ENCODE measurements at places on chromosomes 12 and 14. TPM values are rescaled to one million over a fixed set of nuclear protein-coding genes. Genes with fewer than 3 reads are reported as not detected.

LMNTD1 gene
- 0.78 TPM for total RNA-seq

TGM1 gene
- 0.77 TPM for total RNA-seq

ABCC9 gene
- 46.5 TPM for total RNA-seq

ZNF268 gene
- total RNA-seq: 13.6 TPM

DNA sequence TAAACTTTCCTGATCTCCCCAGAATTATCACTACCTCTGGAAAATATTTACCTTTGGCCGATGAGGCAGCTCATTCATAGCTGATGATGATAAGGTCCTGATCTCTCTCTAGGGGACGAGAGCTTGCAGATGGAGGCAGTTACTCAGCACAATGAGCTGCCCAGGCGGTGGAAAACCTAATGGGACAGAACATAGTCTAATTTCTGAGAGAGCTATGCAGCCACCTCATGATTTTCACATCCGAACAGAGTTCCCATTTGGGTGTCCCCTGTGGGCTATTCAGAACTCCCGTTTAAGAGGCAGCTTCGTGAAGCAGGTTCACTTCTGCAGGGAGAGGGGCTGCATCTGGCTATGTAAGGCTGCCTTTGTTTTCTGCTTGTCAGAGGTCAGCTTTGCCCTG, 724.6 kb upstream of the TMEM132C start:
- no peak for DNase-seq

DNA sequence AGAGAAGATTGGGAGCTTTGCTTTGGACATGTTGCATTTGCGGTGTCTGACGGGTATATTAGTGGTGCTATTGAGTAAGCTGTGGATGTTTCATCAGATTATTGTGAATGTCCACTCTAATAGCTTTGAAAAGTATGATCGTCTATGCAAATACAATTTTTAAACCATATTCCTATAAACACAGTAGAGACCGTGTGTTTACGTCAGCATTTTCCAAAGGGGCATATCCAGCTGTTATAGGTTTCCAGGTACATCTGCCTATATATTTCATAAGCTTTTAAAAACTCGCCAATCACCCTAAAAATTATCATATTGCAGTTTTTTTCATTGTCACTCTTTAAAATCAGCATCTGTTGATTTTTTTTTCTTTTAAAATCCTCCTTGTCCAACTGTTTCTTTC, 91.7 kb downstream of the NKX2-1 start:
- no peak for DNase-seq

DNA sequence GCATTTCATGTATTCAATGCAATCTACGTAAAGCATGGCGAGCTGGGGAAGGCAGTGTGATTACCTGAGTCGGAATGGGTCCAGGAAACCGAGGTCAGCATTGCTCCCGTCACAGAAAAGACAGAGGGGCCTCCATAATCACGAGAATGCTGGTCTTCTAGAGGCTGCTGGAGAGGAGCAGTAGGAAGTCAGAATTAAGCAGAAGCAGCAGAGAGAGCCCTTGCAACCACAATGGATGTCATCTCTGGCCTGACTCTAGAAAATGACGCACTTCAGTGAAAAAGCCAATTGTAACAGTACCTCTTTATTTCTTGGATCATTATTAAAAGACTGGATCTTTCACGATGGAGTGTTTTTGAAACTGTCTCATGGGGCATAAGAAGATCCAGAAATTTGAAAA, 69.5 kb upstream of the FOXN3 start:
- no peak for DNase-seq

DNA sequence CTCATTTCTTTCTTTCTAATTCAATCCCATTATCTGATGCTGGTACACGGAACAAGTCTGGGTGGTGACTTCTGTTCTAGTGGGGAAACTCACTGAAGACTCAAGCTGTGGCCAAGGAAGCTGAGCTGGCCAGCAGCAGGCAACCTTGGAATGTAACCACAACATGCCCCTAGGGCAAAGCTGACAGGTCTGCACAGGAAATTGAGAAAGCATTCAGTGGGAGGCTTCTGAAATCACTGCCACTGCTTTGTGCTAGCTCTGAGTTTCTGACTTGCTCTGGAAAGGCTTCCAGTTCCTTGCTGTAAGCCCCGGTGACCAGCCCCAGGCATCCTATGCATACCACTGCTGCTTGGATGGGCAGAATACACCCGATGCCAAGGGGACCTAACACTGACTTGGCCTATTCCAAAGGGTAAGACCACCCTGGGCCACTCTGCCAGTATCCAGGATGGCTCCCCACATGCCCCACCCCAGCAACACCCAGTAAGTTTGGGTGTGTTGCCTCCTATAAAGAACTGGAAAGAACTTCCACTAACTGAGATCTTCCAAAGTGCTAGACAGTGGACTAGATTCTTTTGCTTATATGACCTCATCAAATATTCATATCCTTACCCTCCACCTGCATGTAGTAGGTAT, 84.5 kb upstream of the CDKN3 start:
- DNase-seq: peak; percentile 22

DNA sequence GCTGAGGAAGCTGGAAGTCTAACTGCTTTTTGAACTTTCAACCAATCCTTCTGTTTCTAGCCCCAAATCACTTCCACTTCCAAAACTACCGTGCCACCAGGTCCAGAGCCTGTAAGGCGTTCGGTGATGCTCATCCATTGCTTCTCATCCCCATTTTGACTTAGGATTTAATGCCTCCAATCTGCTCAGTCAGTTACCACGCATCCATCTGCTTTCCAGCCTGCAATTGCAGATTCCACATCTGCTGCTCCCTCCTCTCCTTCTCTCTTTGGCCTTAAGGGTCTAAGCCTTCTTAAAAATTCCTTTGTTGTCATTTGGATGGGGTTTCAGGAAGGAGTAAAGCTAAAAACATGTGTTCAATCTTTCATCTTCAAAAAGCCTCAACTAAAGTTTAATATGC, 74.7 kb downstream of the TUNAR start:
- no peak for DNase-seq

GRCh38 chr12:132675757-132676432, 11.2 kb downstream of the POLE start:
- no peak for DNase-seq

DNA sequence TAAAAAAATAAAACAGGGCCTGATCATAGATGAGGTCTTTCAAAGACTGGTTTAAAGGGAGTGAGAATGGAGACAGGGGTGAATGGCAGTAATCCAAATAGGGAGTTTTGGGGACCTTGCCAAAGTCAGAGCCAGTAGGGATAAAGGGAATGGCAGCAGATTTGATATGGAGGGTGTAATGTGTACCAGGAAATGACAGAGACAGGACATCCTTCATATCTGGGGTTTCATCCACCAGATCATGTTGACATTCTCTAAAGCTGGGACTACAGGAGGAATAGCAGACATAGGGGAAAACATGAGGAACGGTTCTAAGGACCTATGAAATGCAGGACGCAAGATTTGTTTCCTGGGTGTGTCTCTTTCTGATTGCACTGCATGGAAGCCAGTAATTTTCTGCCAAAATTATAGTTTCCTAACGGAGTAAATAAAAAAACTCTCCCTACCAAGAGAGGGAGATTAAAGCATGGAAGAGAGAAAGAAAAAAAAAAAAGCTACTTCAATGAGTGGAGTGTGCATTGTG, 169.9 kb downstream of the PRKD1 start:
- DNase-seq: no peak

DNA sequence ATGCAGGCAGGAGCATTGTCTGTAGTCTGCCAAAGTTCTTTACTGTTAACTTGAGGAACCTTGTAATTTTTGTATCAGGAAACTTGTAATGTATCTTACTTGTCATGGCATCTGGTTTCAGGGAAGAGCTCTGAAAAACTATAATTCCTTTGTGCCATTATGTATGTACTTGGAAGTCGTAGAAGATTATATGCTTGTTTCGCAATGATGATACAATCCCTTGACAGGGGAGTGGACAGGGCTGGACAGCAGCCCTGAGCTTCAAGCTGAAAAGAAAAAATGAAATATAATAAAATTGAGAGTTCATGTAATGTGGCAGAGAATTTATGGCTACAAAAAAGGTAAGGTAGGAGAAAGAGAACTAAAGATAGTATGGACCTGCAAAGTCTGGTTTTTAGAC, 7.4 kb upstream of the DLGAP5 start:
- DNase-seq: no peak
